ENCODE measurements at places on chromosomes 2 and 18.

GRCh38 chr2:62178741-62179271 is 17.1 kb upstream of the B3GNT2 start:
- DNase-seq = peak; percentile 22

GRCh38 chr18:12479536-12479935 is 71.8 kb downstream of the PRELID3A start:
- DNase-seq = no peak

- no peak for DNase-seq
These were observed 445.6 kb upstream of the POU3F3 start for GRCh38 chr2:104408266-104408665.

DNA sequence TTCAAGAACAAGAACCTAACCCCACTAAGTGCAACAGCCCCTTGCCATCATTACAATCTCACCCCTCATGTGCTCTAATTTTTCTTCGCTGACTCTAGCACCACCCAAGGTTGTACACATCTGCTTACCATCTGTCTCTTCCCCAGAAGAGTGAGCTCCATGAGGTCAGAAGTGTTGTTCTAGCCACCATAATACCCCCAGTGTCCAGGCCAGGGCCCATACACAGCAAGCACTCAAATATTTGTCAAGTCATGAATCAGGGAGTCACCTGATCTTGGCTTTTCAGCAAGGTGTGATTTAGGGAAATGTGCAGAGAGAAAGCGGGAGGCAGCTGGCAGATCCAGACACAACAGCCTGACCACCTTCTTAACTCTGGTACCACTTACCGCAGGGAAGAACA is 5.7 kb downstream of the ERCC3 start:
- no peak for DNase-seq

- no peak for DNase-seq
These were observed 20.2 kb downstream of the MGAT4A start for GRCh38 chr2:98710734-98711133.

DNA sequence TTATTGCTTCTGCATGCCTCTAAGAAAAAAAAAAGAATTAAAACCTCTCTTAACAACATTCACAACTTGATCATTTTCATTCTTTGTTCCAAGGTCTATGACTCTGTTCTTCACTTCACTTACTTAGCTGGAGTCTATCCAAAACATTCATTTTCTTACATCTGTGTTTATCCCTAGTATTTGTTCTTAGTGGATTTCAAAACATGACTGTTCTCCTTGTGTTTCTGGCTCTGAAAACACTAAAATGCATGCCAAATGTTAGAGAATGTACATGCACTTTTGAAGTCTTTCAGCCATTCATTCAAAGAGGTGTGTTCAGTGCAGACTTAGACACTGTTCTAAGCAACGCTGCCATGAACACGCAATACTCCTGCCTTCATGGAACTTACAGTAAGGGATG is 138.8 kb downstream of the CNTNAP5 start:
- peak; percentile 72 for DNase-seq

DNA sequence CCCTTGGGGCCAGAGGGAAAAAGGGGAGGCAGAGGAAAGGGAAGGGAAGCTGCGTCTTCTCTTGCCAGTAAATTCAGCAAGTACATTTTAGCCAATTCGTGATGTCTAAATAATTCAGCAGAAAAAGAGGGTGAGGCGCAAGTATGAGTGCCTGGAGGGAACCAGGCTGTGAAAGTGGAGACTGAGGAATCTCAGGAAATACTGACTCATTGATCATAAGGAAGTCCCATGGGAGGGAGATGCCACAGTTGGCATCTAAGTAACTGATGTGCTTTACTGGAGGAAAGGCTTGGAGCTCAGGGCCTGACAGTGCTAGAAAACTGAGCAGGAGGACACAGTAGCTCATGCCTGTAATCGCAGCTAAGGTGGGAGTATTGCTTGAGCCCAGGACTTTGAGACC is 31.1 kb downstream of the KIF5C start:
- no peak for DNase-seq

DNA sequence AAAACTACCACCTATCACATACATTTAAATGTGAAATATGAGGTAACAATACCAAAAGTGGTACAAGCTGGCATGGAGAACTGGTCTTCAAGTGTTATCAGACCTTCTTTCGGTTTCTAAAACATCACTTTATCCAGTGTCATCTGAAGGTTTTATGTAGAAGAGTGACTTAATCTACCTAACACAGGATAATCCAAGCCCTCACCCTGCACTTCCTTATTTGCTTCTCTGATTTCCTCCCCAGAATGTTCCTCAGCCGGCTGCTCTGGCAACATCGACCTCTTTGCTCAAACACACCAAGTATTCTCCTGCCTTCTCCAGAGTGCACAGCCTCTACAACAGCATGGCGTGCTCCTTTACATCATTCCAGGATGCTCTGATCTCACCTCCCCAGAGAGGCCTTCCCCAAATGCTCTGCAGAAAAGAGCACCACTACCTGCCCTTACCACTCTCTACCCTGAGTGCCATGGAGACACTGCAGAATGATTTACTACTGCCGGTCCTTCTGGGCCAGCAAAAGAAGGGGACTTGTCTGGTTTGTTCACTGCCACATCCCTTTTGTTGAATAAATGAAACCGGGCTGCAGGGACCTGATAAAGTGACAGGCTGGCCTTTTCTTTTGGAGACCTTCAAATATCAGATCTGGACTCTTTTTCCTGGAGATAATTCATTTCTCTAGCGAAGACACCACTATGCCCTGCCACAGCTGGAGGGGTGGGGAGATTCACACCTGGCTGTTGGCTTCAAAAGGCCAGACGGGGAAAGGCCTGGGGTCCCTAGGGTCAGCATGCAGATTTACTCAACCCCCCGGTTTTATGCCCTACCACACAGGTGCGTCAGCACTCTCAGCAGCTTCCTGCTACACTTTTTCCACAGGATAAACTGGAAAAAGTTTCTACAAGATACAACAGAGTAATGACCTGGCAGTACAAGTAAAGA is 42.0 kb downstream of the TTR start:
- DNase-seq = no peak

- no peak for DNase-seq
These were observed 41.8 kb downstream of the SMARCAL1 start for GRCh38 chr2:216453955-216454614.

DNA sequence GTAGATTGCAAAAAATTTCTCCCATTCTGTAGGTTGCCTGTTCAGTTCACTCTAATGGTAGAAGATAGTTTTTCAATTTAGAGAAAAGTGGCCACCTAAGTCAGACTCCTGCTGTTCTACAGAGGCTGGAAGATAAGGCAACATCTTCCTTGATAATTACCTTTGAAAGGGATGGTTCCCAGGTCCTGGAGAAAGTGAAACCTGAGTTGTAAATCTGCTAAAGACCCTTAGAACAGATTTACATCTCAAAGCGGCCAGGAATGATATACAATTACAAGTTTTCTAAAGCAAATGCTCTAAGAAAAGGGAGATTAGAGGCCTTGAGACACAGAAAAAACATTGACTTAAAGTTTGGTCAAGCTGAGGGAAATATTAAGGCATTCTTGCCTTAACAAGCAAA is 1350.2 kb upstream of the FAM98A start:
- DNase-seq = no peak

GRCh38 chr18:49486134-49486533 is 900 bp downstream of the C18orf32 start:
- peak; percentile 25 for DNase-seq

DNA sequence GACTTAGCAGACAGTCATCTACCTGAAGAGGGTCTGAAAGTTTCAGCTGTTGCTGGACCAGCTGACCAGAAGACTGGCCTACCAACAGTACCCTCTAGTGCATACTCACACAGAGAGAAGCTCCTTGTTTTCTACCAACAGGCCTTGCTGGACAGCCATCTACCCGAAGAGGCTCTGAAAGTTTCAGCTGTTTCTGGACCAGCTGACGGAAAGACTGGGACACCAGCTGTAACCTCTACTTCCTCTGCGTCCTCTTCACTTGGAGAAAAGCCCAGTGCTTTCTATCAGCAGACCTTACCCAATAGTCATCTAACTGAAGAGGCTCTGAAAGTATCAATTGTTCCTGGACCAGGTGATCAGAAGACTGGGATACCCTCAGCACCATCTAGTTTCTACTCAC is 63.2 kb downstream of the ALMS1 start:
- no peak for DNase-seq

- DNase-seq = no peak
These were observed 61.0 kb downstream of the AQP4 start for GRCh38 chr18:26804519-26804918.

DNA sequence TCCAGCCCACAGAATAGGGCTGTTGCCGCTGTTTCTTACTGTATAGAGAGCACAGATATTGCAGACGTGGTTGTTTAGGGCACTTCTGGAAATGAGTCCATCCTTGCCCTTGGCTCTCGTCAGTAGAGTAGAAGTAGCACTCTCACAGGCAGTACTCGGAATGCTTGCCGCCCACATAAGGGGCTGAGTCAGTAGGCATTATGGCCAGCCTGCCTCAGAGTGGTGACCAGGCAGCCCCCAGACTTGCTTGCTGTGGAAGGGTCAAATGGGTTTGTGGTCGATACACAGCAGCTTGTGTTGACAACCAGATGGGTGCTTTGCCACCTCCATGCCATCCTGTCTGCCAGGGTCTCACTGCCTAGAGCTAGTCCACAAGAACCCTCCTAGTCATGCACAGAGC is 38.7 kb downstream of the PLEKHB2 start:
- no peak for DNase-seq

GRCh38 chr2:199458009-199458805 is 468 bp upstream of the SATB2 start:
- DNase-seq = no peak

DNA sequence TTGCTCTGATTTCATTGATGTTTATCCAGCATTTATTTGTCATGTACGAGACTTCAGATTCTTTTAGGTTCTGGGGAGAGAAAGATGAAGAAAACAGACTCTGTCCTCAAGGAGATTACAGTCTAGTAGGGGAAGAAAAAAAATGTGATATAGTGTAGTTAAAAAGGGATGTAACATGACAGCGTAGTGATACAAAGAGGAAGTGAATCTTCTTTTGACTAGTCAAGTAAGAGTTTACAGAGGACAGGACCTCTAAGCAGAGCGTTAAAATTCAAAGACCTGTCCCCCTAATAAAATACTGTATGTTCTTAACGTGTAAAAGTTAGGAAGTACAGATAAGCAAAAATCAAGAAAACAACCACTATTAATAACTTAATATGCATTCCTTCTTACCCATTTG is 47.7 kb downstream of the NCOA1 start:
- no peak for DNase-seq

DNA sequence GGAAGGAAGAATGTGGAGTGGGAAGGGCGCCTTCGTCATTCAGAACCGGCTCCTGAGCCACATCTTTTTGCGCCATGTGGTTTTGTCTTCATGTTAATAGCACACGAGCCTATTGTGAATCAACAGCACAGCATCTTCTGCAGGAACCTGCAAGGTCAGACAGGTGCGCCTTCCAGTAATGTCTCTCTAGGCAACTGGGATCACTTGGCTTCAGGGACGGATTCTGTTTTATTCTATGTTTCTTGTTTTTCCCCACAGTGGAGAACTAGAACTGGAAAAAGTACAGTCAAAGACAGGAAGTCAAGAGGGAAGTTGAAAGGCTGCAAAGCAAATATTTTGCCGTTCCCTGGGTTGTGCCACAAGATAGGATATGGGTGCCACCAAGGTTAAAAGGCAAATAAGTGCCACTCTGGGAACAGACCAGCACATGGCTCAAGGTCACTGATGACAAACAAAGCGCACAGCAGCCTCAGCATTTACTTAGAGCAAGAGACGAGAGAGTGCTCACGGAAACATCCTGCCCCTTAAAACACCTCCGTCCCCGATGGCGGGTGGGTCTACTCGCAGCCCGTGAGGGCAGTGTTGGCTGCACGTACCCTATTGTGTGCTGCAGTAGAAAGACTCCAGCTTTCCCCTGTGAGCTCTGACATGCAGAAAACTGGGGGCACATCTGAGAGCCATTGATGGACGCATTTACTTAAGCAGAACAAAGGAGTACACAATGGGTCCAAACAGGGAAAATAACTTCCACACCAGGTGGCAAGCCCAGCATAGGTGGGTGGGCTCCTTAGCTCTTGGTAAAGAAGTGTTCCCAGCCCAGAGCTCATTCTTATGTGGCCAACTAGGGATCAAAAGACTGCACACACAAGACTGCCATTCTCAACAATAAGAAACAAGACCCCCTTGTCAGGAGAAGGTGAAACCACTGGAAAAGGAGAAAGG is 107.2 kb upstream of the PARD3B start:
- no peak for DNase-seq

DNA sequence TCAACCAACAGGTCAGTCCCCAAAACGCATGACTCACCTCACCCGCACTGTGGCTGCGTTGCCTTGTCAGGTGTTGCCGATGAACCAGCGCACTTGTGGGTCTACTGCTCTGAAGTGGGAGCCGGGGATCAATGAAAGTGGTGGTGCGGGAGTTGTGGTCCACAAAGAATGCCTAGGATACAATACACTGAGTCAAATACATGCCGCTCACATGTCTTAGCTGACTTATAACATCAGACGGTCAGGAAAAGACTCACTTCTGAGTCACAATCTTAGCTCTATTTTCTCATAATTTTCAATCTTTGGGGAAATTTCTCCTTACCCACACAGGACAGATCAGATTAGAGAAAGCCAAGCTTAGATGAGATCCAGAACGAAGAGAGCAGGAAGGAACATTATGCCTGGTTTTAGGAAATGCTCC is 107.1 kb upstream of the STK17B start:
- peak; percentile 55 for DNase-seq

GRCh38 chr18:63073481-63073880 is 246.1 kb downstream of the BCL2 start:
- no peak for DNase-seq

DNA sequence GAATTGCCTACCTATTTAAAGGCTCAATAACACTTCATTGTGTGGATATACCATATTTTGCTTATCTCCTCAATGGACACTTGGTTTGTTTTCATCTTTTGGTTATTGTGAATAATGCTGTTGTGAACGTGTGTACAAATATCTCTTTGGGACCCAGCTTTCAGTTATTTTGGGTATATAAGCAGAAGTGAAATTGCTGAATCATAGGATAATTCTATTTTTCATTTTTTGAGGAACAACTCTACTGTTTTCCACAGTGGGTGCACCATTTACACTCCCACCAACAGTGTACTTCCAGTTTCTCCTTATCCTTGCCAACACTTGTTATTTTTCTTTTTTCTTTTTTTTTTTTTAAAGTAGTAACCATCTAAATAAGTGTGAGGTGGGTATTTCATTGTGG is 29.0 kb downstream of the PTPN4 start:
- no peak for DNase-seq

DNA sequence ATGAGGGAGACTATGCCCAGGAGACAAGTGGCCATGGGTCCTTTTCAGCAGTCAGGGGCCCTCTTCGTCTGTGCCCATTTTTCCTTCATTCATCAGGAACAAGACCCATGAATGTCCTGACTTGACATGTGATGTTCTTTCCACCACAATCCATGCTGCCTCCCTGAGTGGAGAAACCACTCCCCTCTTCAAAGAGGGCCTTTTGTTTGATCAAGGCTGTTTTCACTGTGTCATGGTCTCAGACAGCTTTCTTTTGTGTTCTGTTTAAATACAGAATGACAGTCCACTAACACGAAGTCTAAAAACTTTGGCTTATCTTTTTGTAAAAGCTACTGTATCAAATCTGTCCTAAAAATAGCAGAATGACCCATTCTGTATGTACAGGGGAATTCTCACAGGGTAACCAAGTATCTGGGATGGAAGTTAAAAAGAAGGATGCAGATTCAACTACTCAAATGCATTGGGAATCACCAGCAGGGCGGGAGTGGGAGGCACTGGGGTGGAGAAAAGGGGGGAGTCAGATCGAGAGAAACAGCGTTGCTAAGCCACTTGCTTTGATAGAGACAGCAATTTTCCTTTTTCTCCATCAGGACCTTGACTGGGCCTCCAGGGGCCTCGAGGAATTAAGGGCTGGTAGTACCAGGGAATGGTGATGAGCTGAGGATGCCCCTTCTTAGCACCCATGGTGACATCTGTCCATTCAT is 13.9 kb downstream of the LRP2 start:
- no peak for DNase-seq

Measured in cardiac fibroblast (primary cell).